Pancreas (tissue), 10 donors: ENCODE measurements at places on chromosomes 5 and 9. TPM values are rescaled to one million over a fixed set of nuclear protein-coding genes. Genes with fewer than 3 reads are reported as not detected.

CCIN gene
- not detected for total RNA-seq

TBCA gene
- 56.7 TPM for total RNA-seq

CDHR2 gene
- 0.52 TPM for total RNA-seq

MAPKAP1 gene
- total RNA-seq: 29.0 TPM

ZFP37 gene
- 1.2 TPM for total RNA-seq

CDC20B gene
- total RNA-seq: not detected
